ENCODE measurements at places on chromosomes 5 and 9.
A peak's percentile ranks its signal among the peaks of the same experiment; 100 is the strongest.

GRCh38 chr5:33362915-33363314 lies 77.8 kb upstream of the TARS1 start:
- no peak for DNase-seq

DNA sequence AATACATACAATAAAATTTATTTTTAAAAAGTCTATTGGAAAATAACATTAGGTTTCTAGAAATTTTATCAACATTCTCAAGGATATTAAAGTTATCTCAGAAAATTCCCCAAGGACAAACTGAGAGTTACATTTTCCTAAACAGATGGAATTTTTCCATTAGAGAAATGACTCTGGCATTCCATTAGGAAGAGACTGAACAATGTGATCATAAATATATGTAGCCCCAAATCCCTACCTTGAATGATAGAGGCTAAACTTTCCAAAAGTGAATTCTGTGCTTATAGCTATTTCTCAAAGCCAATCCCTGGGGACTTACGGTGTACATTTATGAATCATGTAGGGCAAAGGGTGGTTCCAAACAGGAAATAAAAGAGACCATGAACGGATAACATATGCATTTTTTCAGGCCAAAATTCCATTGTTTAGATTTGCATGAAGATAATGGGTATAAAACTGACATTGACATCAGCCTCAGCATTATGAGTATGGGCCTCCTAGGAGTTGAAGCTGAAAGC lies 1181.0 kb upstream of the DMAC1 start:
- no peak for DNase-seq

DNA sequence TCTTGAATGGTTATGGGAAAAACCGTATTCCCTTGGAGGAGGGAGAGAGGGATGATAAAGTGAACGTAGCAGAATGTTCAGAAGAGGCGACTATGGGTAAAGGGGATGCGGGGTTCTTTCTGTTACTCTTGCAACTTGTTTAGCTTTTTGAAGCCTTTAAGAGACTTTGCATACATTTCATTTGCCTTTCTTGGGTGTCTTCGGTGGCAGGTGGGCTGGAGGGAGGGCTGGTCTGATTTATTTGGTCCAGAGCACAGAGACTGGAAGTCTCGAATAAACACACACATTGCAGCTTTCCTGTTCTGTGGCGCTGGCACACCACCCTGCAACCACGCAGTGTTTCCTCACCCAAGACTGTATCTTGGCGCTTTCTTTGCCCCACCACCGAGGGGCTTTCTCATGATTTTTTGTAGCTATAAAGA lies 23.2 kb downstream of the TTF1 start:
- DNase-seq = no peak

- DNase-seq = no peak
Observed at GRCh38 chr5:54206580-54207229, 103.7 kb downstream of the ARL15 start.

DNA sequence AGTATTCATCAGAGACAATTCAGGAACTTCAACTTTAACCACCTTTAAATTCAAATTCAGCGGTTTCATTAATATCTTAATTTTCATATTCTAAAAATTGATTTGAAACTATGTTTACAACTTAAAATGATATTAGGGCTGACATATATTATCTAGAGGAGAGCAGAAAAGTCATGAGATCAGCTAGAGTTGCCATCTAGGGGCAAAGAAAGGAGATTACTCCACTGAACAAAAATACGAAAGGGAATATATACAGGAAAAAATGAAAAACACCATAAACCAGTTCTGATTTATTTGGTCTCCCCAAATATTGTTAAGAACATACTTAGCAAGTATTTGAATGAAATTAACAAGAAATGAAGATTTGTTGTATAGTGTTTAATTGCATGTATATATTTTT lies 946.3 kb downstream of the DTWD2 start:
- DNase-seq = no peak

DNA sequence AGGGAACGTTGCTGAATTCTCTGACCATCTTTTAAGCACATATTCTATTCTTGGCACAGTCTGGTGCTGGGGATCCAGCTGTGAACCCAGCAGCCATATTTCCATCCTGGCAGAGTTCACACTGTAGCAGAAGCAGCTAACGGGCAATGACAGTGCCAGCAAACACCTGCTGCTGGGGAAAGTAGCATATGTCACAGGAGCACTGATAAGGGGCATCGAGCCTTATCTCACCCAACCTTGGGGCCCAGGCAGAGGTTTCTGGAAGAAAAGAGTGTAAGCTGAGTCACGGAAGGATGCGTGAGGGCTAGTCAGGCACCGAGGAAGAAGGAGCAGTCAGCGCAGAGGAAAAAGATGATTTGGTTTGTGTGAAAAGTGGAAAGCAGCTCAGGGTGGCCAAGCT lies 1.1 kb downstream of the NDOR1 start:
- DNase-seq = no peak

- no peak for DNase-seq
Observed at GRCh38 chr5:33309536-33310345, 131.0 kb upstream of the TARS1 start.

- DNase-seq = peak; percentile 26
Observed at GRCh38 chr5:39370555-39371366, 6.5 kb upstream of the C9 start.

GRCh38 chr5:124843596-124843899 lies 97.1 kb upstream of the ZNF608 start:
- no peak for DNase-seq

GRCh38 chr5:151569132-151570046 lies 21.7 kb downstream of the FAT2 start:
- peak; percentile 69 for DNase-seq

Data from OCI-M1 (cell line).